Hematopoietic multipotent progenitor cell treated with erythropoietin and hydrocortisone succinate and interleukin-3 and kit ligand, for 8 days (in vitro differentiated cells): ENCODE measurements at places on chromosomes 5 and 9.

DNA sequence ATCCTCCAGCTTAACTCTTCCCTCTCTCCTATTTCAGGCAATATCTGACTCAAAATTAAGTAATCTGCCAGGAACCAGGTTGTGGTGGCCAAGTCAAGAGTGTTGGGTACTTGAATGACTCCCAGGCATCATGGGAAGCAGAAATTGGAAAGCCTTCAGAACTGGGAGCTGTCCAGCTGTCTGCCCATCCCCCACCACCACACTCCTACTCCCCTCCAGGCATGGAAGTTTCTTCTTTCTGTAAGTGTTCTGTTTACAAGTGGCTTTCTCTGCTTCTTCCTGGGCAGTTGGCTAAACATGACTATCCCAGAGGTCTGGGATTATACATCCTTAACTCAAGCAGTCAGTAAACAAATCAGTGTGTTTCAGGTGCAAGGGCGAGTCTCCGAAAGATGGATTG is 14.6 kb upstream of the PBX3 start:
- no peak for DNase-seq

GRCh38 chr9:133067813-133068212 is 6.0 kb downstream of the CEL start:
- DNase-seq = no peak

- no peak for DNase-seq
These were observed 160.9 kb downstream of the GIN1 start for GRCh38 chr5:102959055-102959454.

- DNase-seq = no peak
These were observed 182.2 kb downstream of the TMC1 start for GRCh38 chr9:72703574-72703973.

DNA sequence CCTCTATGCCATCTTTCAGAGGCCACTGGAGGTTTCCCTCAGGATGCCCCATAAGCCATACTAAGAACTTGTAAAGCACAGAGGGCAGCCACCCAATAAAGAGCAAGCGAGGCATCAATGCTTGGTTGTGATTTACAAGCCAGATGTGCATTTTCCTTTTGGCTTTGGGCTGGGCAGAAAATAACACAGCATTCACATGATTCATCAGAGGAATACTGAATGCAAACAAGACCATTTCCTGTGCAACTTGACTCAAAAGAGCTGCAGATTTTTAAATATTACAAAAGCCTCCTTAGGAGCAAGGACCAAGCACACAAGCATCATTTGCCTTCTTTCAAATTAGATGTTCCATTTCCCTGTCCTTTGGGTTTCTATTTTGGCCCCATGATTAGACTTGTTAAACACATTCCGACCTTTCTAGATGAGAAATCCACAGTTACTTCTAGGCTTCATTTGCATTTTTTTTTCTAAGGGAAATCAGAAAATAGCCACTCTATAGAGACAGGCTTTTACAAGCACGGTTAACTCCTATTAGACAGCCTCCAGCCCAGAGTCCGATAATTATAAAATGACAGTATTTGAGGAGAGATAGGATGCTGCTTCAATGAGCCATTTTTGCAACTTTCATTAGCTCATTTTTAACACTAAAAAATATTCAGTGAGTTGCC is 207.8 kb downstream of the SEMA5A start:
- no peak for DNase-seq

- no peak for DNase-seq
These were observed 13.2 kb upstream of the PPP1R2B start for GRCh38 chr5:156836846-156837245.

GRCh38 chr9:73643379-73644013 is 491.8 kb downstream of the ANXA1 start:
- DNase-seq = no peak

GRCh38 chr5:129689045-129689444 is 58.8 kb upstream of the MINAR2 start:
- DNase-seq = no peak

- no peak for DNase-seq
These were observed 974.0 kb upstream of the CDH10 start for GRCh38 chr5:25618821-25619220.
